ENCODE measurements at places on chromosomes 11 and 22. TPM values are rescaled to one million over a fixed set of nuclear protein-coding genes. Genes with fewer than 3 reads are reported as not detected.
A peak's percentile ranks its signal among the peaks of the same experiment; 100 is the strongest.

DNA sequence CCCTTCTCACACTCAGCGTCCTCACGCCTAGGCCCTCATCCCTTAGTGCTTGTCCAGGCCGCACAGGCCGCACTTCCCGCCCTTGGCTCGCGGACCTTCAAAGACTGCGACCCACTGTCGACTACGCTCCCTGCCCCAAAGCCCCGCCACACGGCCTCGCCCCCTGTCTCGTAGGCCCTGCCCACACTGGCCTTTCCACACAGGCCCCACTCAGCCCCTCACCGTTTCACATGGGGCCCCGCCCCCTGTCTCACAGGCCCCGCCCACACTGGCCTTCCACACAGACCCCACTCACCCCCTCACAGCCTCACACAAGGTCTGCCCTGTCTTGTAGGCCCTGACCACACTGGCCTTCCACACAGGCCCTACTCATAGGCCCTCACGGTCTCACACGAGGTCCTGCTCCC is 11.0 kb downstream of the NRXN2 start:
- no peak for DNase-seq

GRCh38 chr11:3942160-3942955 is 86.9 kb downstream of the STIM1 start:
- no peak for DNase-seq

DNA sequence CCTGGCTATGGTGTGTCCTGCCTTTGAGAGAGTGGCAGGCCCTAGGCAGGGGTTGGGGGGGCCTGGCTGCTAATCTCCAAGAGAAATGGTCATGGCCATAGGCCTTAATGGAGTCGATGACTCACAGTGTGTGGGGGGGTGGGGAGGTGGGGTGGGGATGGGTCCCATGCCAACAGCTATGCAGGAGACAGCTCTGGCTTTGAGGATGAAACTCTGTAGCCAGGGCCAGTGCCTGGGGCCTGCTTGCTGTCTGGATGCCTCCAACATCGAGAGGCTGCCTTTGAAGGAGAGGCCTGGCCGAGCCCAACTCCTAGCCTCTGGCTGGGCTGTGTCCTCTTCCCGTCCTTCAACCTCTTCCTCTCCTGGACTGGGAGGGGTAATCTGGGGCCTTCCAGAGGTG is 23.9 kb upstream of the TSPAN18 start:
- DNase-seq, result no peak

GRCh38 chr11:86067009-86067850 is 1.7 kb downstream of the PICALM start:
- peak; percentile 46 for DNase-seq

- no peak for DNase-seq
Measured at GRCh38 chr11:126109941-126110731, 47.5 kb upstream of the CDON start.

DNA sequence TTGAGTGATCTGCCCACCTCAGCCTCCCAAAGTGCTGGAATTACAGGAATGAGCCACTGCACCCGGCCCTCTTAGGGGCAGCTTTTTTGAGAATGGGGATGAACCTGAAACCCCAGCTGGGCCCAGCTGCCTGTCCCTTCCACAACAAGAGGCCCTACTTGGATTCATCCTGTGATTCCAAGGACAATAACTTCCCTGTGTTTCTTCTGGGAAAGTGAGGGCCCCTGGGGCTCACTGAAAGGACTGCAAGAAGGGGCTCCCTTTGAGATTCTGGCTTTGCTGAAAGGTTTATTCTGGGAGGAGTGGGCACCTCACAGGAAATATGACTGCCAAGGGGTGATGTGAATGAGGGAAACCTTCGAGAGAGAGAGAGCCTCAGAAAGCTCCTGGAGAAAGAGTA is 12.3 kb upstream of the GNAZ start:
- no peak for DNase-seq

The APOL3 gene
- 15.7 TPM for polyA plus RNA-seq

Measured in left kidney (tissue), 8 donors.